Central memory CD8-positive, alpha-beta T cell (primary cell): ENCODE measurements at places on chromosomes 7 and 10.

DNA sequence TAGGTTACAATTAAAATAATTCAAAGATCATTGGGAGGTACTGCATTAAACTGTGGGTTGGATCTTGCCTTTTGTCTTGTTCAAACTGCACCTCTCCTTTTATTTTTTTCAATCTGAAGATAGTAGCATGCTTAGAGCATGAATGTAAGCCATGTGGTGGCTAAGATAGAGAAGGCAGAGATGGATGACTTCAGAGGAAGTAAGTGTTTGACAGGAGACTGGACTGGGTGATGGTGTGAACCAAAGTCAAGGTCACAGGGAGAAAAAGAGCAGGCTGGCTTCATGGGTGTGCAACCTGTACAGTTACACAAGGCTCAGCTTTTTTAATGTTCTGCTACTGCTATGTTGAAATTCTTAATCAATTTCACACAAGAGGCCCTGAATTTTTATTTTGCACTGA is 85.6 kb downstream of the ZEB1 start:
- H3K27ac ChIP-seq: no peak overlapping the region
- H3K4me3 ChIP-seq: no peak overlapping the region
- H3K36me3 ChIP-seq: no peaks in the 10 kb centered on the region
- H3K4me1 ChIP-seq: peaks cover 26% of the 10 kb centered on the region
- no peaks in the 10 kb centered on the region for H3K27me3 ChIP-seq

DNA sequence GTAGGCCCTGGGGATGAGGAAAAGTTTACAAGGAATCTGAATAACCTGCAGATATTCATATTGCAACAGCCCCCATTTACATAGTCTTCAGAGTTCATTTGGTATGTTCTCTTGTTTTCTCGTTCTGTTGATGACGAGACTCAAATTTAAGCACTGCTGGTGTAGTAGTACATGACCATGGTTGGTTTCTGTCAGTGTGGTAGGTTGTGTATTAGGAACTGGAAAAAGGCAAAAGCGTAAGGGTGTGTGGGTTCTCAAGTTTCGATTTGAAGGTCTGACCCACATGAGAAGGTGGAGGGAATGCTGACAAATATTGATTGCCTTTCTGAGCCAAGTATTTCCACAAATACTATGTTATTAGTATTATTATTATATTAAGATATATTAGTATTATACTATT is 151.7 kb downstream of the AUTS2 start:
- no peak overlapping the region for H3K4me3 ChIP-seq
- H3K27ac ChIP-seq: no peak overlapping the region
- no peaks in the 10 kb centered on the region for H3K27me3 ChIP-seq
- DNase-seq: no peak

DNA sequence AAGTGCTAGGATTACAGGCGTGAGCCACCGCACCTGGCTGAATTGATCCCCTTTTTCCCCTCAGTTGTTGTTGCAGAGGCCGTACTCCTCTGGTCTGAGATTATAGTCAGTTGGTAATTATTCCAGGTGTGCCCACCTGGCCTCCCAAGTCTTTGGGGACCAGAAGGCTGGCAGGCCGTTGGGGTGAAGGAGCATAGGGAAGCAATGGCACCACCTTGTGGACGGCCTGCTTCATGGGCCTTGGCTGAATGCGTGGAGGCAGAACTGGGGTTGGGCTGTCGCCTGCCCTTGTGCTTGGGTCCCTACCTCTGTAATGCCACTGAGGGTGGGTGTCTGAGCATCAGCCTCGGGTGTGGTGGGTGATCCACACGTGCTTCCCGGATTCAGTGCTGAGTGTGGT is 125.7 kb downstream of the RGS10 start:
- H3K27me3 ChIP-seq: no peaks in the 10 kb centered on the region
- H3K4me3 ChIP-seq: no peak overlapping the region
- peaks cover 5% of the 10 kb centered on the region for H3K4me1 ChIP-seq
- peak; percentile 49 for DNase-seq
- peaks cover 2% of the 10 kb centered on the region for H3K36me3 ChIP-seq

DNA sequence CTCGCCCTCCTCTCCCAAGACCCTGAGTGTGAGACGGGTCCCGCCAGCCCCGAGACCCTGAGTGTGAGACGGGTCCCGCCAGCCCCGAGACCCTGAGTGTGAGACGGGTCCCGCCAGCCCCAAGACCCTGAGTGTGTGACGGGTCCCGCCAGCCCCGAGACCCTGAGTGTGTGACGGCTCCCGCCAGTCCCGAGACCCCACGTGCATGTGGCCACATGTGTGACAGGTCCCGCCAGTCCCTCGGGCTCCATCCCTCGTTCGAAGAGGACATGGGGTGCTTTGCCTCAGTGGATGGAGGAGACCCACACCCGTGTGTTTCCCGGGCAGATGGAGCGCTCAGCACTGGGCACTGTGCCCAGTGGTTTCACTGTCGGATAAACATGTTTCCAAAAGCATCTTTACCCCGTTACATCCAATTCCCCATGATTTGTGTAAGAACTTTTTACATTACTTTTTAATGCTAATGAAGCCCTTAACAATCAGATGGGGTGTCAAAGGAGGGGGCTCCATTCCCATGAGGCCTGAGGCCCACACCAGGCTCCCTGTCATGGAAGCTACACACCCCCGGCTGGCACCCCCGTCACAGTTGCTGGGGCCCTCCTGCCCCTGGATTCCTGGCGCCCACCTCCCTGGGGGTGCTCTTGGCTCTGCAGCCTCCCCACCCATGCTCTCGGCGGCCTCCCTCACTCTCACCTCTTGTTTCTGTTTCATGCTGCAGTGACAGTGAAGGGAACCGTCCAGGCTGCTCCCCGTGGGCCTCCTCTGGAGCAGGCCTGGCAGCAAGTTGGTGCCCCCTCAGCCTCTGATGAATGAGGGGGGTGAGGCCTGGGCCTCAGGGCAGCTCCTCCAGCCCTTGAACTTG is 48.5 kb upstream of the CFAP46 start:
- no peaks in the 10 kb centered on the region for H3K36me3 ChIP-seq
- H3K27ac ChIP-seq: no peak overlapping the region
- no peak for DNase-seq
- H3K4me3 ChIP-seq: no peak overlapping the region

GRCh38 chr10:48490571-48490940 is 114.3 kb downstream of the ARHGAP22 start:
- DNase-seq: no peak
- H3K4me3 ChIP-seq: no peak overlapping the region
- H3K36me3 ChIP-seq: peaks cover 1% of the 10 kb centered on the region
- no peak overlapping the region for H3K27ac ChIP-seq
- H3K4me1 ChIP-seq: peaks cover 6% of the 10 kb centered on the region
- H3K27me3 ChIP-seq: peaks cover 57% of the 10 kb centered on the region

- H3K27me3 ChIP-seq: peaks cover 90% of the 10 kb centered on the region
- no peak for DNase-seq
- no peaks in the 10 kb centered on the region for H3K36me3 ChIP-seq
Observed at GRCh38 chr7:55252386-55252785, 112.8 kb upstream of the LANCL2 start.

GRCh38 chr7:100585511-100586265 is at the start of gene LRCH4:
Gene LRCH4 (minus strand): TSS chr7:100586129. CDS start chr7:100586100, 29 bp downstream.
- peaks cover 18% of the 10 kb centered on the region for H3K36me3 ChIP-seq
- H3K4me1 ChIP-seq: peaks cover 31% of the 10 kb centered on the region
- DNase-seq: peak; percentile 54
- H3K27me3 ChIP-seq: peaks cover 10% of the 10 kb centered on the region
- H3K27ac ChIP-seq: peak within 1 kb of the TSS; percentile 97

GRCh38 chr7:156423876-156424275 is 216.7 kb upstream of the RNF32 start:
- H3K27ac ChIP-seq: no peak overlapping the region
- H3K27me3 ChIP-seq: peaks cover 45% of the 10 kb centered on the region
- no peaks in the 10 kb centered on the region for H3K36me3 ChIP-seq
- DNase-seq: no peak
- H3K4me3 ChIP-seq: no peak overlapping the region

- no peak overlapping the region for H3K27ac ChIP-seq
- H3K4me1 ChIP-seq: no peaks in the 10 kb centered on the region
- H3K36me3 ChIP-seq: no peaks in the 10 kb centered on the region
Observed at GRCh38 chr7:34373940-34374339, 284.1 kb upstream of the NPSR1 start.

- H3K27ac ChIP-seq: no peak overlapping the region
- no peaks in the 10 kb centered on the region for H3K27me3 ChIP-seq
- H3K36me3 ChIP-seq: no peaks in the 10 kb centered on the region
- no peak for DNase-seq
- H3K4me1 ChIP-seq: peaks cover 12% of the 10 kb centered on the region
Observed at GRCh38 chr7:17275749-17276671, 22.4 kb upstream of the AHR start.

- H3K4me1 ChIP-seq: no peaks in the 10 kb centered on the region
- H3K36me3 ChIP-seq: no peaks in the 10 kb centered on the region
- DNase-seq: no peak
- no peak overlapping the region for H3K27ac ChIP-seq
Observed at GRCh38 chr10:24115403-24115802, 93.5 kb upstream of the KIAA1217 start.

DNA sequence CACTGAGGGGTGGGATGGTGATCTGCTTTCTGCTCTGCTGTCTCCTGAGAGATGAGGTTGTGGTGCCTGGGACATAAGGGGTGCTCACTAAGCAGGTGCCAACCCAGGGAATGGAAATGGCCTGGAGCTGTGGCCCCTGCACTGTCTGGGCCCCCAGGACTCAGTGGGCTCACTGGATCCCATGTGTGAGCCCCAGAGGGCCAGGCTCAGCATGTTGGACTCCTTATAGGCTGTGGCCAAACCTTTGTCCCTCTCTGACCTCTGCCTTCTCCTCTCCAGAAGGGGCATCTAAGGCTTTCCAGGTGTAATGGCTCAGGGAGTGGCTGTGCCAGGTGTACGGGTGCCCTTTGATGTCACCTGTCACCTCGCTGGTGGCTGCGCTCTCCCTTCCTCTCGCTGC is 56.4 kb downstream of the NEUROG3 start:
- no peak overlapping the region for H3K27ac ChIP-seq
- H3K4me3 ChIP-seq: no peak overlapping the region
- no peaks in the 10 kb centered on the region for H3K36me3 ChIP-seq
- H3K4me1 ChIP-seq: peaks cover 5% of the 10 kb centered on the region
- DNase-seq: no peak
- H3K27me3 ChIP-seq: peaks cover 51% of the 10 kb centered on the region

DNA sequence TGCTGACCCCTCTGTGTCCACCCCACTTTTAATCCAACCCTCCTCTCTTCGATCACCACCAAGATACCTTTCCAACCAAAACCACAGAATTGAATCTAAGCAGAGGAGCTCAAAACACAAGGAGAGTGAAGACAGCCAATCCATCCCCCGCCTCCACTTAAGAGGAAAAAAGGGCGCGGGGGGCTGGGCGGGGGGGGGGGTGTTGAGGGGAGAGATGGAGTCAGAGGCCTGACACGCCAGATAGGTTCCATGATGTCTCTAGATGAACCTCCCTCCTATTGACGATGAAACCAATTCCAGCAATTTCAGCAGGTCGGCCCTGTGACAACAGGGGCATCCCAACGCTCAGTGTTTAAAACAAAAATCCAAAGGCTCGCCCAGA is 1.3 kb downstream of the SORBS1 start:
- peaks cover 18% of the 10 kb centered on the region for H3K27me3 ChIP-seq
- peaks cover 15% of the 10 kb centered on the region for H3K4me1 ChIP-seq
- no peak for DNase-seq
- H3K36me3 ChIP-seq: peaks cover 8% of the 10 kb centered on the region
- H3K27ac ChIP-seq: no peak overlapping the region

DNA sequence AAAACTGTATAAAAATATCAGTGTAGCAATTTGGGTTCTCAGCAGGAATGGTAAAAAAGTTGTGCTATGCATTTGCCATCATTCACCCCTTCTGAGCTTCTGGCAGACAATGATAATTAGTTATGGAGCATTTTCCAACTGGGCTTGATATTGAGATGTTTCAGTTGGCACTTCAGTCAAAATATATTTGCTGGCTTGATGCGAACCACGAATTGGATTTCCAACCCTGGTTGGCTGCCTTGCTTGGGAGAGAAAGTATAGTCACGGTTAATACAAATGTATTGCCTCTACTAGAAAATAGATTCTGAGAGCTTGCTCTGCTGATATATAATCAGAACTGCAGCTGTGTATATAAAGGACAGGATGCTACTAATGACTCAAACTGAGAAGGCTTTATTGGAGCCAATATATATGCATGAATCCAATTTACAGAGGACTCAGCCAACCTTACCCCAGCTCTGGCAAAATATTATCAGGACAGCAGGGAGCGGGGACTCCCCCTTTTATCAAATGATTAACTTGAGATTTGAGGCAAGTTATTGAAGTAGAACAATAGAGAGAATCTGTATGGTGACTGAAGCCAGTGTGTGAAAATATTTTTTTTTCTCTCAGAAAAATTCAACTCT is 219.8 kb upstream of the SMIM30 start:
- no peaks in the 10 kb centered on the region for H3K36me3 ChIP-seq
- DNase-seq: no peak
- H3K27me3 ChIP-seq: no peaks in the 10 kb centered on the region
- H3K4me1 ChIP-seq: no peaks in the 10 kb centered on the region
- H3K27ac ChIP-seq: no peak overlapping the region
- H3K4me3 ChIP-seq: no peak overlapping the region

DNA sequence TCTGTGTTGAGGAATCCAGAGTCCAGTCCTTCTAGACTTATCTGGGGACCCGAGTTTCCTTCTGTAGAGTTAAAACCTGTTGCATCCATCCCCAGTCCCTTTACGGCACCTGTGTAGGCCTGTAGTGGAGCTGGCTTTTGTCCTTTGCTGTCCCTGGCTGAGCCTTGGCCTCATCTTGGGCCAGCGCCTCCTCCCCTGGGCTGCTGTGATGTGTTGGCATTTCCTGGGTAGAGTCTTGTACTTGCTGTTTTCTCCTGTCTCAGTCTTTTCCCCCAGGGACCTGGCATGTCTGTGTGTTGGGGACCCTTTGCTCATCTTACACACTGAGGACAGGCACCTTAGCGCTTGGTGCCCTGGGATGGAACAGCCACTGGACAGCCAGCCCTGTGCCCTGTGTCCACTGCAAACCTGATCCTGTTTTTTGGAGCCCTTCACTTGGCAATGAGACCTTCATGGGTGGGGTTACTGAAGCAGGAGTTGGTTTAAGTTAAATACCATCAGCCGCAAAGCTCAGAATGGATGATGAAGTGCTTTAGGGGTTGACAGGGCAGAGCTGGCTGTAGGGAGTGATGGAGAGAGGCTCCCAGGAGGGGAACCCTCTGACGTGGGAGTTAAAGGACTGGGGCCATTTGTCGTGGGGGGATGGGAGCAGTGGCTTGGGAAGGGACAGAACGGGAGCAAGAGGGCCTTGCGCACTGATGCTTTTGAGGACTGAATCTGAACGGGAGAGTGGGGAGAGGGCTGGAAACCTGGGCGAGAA is 50.9 kb downstream of the CUX1 start:
- H3K27me3 ChIP-seq: no peaks in the 10 kb centered on the region
- H3K4me1 ChIP-seq: peaks cover 49% of the 10 kb centered on the region
- H3K27ac ChIP-seq: no peak overlapping the region
- DNase-seq: no peak

GRCh38 chr10:64486149-64486548 is 964.9 kb downstream of the REEP3 start:
- H3K27ac ChIP-seq: no peak overlapping the region
- H3K27me3 ChIP-seq: no peaks in the 10 kb centered on the region
- H3K4me1 ChIP-seq: no peaks in the 10 kb centered on the region

DNA sequence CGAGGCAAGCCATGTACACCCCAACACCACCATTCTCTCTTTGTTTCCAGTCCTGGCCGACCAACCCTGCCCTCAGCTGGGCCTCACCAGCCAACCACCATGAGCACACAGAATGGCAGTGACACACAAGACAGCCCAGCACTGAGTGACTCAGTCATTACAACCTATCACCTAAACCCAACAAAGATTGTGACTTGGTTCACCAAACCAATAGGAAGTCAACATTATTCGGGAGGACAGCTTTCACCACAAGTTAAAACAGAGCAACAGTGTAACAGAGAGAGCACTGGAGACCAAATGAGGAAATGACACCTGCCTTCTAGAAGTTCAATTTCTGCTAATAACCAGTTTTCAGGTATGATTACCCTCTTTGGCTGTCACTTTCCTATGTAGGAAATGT is 72.1 kb downstream of the DNMBP start:
- no peaks in the 10 kb centered on the region for H3K36me3 ChIP-seq
- no peak for DNase-seq
- no peaks in the 10 kb centered on the region for H3K27me3 ChIP-seq
- no peak overlapping the region for H3K4me3 ChIP-seq
- H3K27ac ChIP-seq: no peak overlapping the region
